Fibroblast of pulmonary artery (primary cell): ENCODE measurements at places on chromosomes 3 and 15.

- DNase-seq, result no peak
These were observed 584 bp upstream of the RPL32 start for GRCh38 chr3:12841970-12842328.

GRCh38 chr3:62266668-62267283 is 106.6 kb downstream of the FEZF2 start:
- no peak for DNase-seq

GRCh38 chr3:4928277-4928789 is 50.9 kb upstream of the BHLHE40 start:
- no peak for DNase-seq

GRCh38 chr15:61157933-61158332 is 71.2 kb downstream of the RORA start:
- peak; percentile 44 for DNase-seq

DNA sequence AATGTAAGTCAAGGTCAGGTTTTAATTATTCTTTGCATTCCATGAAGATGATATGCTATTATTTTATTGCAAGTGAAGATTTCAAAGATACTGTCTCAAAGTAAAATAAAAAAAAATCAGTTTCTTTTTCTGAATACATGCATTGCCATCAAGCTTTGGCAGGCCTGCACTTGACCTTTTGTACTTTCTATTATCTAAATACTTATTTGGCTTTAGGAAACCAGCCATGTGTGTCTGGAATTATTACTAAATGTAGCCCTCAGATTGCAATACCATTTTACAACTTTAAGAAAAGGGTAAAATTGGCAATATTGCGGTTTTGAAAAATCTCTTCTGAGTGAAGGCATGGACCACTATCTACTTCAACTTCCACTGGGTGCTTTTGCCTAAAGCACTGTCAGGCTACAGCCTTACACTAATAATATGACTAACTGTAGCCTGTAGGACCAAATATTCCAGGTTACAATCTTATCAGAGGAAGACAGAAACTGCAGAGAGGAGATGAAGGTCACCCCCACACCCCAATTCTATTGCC is 349.4 kb upstream of the DCBLD2 start:
- peak; percentile 60 for DNase-seq
